ENCODE measurements at places on chromosomes 2 and 18.
A peak's percentile ranks its signal among the peaks of the same experiment; 100 is the strongest.

DNA sequence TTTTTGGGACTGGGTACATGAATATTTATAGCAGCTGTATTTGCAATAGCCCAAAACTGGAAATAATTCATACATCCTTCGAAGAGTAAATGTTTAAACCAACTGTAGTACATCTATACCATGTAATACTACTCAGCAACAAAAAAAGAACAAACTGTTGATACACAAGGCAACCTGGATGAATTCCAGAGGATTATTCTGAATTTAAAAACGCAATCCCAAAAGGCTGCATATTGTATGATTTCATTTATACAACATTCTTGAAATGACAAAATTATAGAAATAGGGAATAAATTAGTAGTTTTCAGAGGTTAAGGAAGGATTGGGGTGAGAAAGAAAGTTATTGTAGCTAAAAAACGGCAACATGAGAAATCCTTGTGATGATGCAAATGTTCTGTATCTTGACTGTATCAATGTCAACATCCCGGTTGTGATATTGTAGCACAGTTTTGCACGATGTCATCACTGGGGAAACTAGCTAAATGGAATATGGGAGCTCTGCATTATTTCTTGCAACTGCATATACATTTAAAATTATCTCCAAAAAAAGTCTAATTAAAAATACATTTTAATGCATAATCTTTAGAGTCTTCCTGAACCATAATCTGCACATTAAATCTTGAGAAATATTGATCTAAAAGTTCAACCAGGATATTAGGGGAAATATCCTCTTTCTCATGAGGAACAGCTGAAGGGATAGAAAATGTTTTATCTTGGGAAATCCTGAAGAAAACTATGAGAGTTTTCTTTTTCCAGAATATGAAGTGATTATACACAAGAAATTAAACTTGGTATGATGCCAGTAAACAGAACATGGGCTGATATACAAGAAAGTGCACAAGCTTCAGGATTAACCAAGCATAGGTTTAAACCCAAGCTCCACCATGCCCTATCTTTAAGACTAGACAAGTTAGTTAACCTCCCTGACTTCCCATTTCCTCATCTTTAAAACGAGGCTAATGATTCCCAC lies 21.9 kb downstream of the EVA1A start:
- no peak for DNase-seq

GRCh38 chr2:29423061-29423666 lies 307.9 kb downstream of the CLIP4 start:
- DNase-seq, result no peak

DNA sequence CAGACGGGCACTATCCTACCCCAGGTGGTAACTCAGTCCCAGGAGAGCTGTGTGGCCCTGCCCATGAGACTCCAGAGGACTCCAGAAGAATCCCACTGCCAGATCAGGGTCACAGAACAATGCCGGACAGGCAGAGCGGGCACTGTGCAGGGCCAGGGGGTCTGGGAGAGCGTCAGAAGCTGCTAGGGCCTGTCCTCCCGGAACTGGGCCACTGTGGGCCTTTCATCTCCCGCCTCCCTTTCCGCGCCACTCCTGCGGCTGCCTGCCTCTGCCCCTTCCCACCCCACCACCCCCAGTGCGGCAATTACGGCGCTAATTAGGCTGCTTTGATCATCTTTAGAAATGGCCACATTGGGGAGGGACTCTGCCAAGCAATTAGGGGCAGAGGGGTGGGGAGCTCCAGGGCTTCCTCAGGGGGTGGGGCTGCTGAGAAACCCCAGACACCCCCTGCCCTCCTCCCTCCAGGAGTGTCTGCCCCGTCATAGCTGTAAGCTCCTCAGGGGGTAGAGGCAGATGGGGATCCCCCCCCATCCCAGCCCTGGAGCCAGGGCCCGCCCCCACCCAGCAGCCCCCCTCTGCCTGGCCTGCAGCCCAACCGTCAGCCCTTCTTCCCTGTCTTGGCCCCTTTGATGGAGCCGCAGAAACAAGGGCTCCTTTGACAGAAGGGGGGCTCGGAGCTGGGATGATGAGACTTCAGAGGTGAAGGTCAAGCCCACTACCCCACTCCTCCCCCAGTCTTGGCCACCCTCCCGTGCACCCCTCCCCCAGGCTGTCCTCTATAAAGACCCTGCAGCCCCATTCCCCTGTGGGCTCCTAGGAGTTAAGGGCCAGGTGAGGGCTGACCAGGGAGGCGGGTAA lies at the start of gene PRSS56:
TSS of gene PRSS56 (plus strand) at position 808 of the 858 bp plus-strand sequence. CDS start 211 bp downstream, outside the sequence.
- no peak for DNase-seq

DNA sequence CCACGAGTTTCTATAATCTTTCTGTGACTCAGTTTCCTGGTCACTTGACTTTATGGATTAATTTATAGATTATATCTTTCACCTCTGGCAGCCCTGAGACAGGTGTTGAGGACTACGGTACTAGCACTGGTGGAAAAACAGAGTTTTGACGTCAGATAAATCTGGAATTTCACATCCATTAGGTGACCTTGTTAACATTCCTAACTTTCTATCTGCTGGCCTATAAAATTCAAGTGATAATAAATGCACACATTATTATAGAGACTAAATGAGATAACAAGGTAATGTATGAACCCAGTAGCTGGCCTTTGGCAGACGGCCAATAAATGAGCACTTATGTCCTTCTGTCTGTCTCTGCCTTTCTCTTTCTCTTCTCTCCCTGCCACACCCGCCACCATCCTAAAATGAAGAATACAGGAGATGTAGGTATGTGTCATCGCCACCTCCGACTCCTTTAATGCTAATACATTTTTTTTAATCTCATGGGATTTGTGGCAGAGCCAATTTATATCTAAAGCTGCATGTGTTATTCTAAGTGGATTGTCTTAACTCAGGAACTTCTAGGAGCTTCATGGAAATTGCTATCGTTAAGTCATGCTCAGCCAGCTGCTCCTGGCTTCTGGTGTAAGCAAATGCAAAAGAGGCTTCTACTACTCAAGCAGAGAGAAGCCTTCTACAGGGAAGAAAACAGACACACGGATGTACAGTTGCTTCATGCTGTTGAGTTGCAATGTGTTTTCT lies 2.3 kb downstream of the TM4SF20 start:
- DNase-seq, result no peak

DNA sequence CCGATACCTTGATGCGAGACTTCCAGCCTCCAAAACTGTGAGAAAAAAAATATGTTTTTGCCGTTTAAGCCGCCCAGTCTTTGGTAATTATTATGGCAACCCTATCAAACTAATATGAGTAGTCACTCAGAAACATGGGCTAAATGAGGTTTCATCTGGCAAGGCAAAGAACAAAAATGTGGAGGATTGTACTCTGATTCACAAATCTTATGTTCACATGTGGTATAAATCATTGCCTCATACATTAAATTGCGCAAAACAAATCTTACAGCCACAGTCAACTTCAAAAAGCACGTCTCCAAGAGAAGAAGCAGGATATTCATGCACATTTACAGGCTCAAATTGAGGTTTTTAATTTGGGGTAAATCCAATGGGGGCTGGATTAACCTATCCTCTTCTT lies 1435.4 kb upstream of the LRRTM1 start:
- DNase-seq, result no peak

DNA sequence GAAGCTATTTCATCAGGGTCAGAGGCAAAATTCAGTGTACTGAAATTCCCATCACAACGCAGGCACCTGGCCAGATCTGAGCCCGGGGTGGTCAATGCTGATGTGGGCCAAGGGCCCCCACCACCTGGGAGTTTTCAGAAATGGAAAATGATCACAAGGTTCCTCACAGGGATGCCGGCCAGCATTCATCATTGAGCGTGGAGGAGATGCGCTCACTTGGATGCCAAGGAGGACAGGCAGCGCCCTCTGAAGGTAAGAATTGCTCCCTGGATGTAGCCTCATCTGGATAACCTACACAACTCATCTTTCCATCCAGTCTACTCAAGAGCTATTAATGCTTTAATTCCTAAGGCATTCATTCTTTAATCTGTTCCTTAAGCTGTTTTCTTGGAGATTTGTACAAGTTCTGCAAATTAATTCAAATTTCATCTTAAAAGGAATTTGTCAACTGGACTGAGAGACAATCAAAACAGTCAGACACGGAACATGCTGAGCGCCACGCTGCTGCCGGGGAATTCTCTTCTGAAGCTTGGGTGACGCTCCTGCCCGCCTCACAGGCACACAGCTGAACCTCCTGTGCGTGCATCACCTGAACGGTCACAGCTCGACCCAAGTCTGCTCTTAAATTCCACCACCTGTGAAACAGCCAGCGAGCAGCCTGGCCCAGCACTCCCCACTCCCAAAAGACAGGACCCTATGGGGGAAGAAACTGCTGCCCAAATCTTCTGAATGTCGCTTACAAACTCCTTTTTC lies 206.7 kb downstream of the HDAC4 start:
- DNase-seq, result peak; percentile 41

- no peak for DNase-seq
Observed at GRCh38 chr2:223925106-223925505, 20.0 kb downstream of the WDFY1 start.
